ENCODE measurements at places on chromosomes 5 and 9.

DNA sequence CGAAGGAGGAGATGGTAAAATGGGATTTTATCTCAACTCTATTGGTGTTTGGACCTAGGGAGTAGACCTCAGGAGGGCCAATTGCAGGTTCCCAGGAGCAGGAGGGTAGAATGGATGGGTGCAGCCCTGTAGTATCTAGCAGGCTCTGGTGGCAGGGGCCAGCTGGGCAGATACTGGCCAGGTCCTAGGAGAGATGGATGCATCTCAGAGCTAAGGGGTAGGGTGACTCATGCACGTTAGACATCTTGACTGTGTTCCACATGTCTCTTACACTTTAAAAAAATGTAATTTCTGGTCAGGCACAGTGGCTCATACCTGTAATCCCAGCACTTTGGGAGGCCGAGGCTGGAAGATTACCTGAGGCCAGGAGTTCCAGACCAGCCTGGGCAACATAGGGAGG, 22.4 kb downstream of the PSD2 start:
- DNase-seq, result no peak

DNA sequence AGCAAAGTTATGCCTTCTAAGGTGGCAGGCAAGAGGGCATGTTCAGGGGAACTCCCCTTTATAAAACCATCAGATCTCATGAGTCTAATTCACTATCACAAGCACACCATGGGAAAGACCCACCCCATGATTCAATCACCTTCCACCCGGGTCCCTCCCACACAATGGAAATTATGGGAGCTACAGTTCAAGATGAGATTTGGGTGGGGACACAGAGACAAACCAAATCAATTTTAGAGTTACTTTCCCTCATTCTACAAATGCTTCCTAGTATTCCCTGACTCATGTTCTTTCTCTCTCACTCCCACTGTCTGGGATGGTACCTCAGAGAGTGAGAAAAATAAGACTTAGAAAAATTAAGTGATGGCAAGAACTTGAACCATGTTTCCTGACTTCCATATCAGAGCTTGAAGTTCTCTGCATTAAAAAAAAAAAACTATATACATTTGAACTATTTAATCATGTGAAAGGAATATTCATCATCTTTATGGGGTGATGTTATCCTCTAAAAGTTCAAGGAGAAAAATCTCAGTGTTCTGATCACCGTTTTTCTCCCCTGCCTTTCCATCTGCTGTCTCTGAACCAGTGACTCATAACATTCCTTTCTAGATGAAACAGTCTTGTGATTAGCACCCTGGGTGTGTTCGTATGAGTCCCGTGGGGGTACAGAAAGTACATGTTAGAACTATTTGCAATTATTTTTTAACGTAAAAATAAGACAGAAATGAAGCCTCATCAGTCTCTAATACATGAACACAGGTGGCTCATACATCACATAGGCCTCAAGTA, 282.9 kb downstream of the SLF1 start:
- no peak for DNase-seq

DNA sequence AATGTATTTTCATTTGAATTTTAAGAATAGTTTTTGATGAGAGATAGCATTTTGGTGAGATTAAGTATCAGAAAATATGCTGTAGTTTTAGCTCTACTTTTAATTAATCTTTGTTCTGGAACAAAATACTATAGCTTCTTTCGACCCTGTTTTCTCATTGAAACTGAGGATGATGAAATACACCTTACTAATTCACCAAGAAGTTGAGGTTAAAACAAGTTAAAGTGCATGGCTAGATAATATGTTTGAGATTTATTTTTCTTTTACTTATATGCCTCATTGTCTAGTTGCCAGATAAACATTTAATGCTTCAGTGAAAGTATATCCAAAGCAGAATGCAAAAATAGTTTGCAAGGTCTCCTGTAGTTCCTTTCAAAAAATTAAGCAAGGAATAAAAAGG, 140.1 kb upstream of the KCNN2 start:
- DNase-seq, result no peak

- no peak for DNase-seq
These were observed 28.7 kb downstream of the CAST start for GRCh38 chr5:96690861-96691260.

DNA sequence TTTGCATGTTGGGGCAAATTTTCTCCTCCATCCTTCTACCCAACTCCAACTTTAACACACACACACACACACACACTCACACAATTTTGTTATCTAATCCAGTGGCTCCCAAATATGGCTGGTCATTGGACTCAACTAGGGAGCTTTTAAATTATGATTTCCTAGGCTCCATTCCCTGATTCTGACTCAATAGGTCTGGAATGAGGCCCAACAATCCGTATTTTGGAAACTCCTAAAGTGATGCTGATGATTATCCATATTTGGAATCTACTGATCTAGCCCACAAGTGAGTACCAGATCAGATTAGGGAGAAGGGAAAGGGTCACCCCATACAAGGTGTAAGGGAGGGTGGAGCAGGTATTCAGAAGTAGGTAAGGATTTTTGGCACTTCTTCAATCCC, 309.7 kb downstream of the TLE1 start:
- no peak for DNase-seq

DNA sequence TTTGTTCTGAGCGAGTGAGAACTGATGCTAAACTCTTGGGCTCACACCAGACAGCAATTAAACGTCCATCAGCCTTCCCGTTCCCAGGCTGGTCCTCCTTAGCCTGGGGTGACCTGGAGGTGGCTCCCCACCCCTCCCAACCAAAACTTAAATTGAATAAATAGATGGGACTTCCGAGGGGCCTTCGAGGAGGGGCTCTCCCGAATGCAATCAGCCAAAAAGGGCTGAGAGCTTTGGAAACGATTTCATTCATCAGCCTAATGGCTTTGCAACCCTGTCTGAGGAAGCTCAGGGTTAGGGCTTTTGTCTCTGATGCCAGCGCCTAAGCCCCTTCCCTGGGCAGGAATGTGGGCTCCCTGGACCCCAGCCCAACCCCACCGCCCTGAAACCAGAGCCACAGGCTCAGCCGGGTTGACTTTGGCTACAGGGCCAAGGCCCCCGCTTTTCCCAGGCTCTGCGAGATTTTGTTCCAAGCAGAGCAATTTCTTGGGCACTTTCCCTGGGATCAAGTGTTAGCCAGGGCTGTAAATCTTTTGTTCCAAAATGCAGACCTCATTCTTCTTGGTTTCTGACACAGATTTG, 29.2 kb downstream of the LHX3 start:
- no peak for DNase-seq

DNA sequence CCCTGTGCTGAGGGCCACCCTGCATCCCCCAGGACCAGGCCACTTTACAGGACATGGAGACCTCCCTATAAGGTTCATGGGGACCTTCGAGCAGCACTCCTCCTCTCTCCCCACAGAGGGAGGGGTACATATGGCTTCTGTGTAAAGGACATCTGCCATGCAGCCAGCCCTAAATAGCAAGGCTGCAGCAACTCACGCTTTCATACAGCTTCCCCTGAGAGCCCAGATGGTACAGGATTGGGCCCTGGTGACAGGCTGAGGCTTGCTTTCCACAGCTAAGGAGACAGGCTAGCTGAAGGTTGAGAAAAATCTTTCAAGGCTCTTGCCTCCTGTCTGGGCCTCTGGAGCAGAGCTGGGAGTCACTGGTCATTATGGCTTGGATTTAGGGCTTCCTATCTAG, 147.0 kb upstream of the ZNF366 start:
- DNase-seq, result no peak

DNA sequence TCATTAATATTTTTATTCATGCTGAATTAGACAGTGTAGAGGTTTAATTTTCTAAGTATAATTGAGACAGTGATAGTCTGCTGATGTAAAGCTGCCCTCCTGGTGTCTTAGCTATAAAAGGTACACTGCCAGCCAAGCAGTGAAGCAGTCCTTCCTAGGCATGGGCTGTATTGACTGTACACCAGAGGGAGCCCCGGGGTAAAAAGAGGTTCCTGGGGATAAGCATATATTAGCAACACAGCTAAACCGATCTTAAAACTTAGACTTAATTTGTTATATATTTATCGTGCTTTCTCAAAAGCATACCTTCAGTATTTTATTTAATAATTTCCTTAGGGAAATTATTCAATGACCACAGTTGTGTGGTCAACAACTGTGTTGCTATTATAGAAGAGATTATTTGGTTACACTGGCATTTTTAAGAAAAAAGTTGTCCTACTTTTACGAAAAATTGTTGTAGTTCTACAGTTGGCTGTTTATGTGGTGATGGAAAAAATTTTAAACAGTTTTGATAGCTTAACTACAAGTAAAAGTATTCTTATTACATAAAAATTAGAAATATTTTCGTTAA, 68.8 kb downstream of the ELL2 start:
- no peak for DNase-seq

GRCh38 chr9:128818099-128818838, at the start of gene ENDOG:
TSS of gene ENDOG (plus strand) at chr9:128818500. CDS start at chr9:128818685, 185 bp downstream.
- DNase-seq, result peak; percentile 93

DNA sequence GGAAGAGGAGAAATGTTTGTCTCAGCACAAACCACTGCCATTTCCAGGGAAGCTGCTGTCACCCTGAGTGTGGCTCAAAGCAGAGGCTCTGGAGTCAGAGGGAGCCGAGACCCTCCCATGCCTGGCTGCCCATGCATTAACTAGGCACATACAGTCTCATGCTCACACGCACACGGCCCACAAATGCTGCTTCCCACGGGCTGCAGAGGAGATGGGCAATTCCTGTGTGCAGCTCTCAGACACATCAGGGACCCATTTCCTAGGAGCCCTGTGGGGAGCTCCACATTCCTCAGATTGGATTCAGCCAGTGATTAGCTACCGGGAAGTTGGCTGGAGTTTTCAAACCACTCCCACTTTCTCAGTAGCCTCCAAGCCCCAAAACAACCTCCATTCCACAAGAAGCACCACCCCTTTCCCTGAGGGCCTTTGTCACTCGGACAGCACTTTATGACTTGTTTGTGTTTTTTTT, 9.1 kb upstream of the PTGES start:
- no peak for DNase-seq

- no peak for DNase-seq
These were observed 69.8 kb downstream of the SLC46A2 start for GRCh38 chr9:112820881-112821280.

- DNase-seq, result no peak
These were observed 41.1 kb upstream of the ISOC1 start for GRCh38 chr5:129053438-129053837.

GRCh38 chr5:128681096-128681495, 143.1 kb upstream of the FBN2 start:
- DNase-seq, result no peak

DNA sequence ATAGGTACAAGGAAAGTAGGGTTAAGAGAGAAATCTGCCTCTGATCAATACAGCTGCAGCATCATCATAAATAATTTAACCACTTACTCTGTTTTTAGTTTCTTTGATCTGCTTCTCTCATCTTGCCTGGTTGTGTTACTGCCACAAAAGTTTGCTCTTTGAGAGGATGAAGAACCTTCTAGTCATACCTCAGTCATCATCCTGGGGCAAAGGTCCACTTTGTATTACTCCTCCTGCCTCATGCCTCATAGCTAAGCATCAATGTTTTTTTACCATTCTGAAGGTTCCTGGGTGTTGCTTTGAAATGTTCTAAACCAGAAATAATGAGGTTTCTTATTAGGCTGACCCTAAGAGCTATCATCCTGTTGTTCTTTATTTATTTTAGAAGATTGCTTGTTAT, 17.1 kb upstream of the TRIM36 start:
- no peak for DNase-seq

- no peak for DNase-seq
These were observed at the start of gene FBN2 for GRCh38 chr5:128538000-128538249. TSS of gene FBN2 (minus strand) at chr5:128538245. CDS start at chr5:128537603, 642 bp downstream.

- no peak for DNase-seq
These were observed 85.0 kb downstream of the LURAP1L start for GRCh38 chr9:12859704-12860251.

DNA sequence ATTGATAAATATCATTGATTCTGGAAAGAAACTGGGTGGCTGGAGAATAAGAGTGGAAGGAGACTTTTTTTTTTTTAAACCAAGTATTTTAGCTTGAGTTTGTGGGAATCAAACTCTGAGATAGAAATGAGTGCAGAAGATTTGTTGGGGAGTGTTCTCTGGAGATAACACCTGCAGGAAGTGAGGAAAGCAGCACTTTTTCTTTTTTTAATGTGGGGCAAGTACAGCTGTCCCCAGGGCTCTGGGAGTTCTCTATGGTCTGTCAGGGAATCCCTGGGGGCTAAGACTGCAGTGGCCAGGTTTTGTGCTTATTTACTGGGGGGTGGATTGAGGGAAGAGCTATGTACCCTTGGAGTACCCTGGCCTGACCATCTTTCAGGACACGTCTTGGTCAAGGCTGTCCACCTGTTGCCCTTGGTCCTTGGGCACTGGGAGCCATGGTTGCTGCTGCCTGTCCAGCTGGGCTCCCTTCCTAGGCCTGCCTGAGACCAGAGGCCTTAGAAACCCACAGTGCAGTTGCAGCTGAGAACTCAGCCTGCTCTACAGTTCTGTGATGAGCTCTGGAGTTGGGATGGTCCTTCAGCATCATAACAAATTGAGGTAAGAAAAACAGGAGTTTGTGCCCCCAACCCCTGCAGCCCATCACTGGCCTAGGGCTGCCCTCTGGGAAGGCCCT, 85.8 kb downstream of the PHAX start:
- no peak for DNase-seq

DNA sequence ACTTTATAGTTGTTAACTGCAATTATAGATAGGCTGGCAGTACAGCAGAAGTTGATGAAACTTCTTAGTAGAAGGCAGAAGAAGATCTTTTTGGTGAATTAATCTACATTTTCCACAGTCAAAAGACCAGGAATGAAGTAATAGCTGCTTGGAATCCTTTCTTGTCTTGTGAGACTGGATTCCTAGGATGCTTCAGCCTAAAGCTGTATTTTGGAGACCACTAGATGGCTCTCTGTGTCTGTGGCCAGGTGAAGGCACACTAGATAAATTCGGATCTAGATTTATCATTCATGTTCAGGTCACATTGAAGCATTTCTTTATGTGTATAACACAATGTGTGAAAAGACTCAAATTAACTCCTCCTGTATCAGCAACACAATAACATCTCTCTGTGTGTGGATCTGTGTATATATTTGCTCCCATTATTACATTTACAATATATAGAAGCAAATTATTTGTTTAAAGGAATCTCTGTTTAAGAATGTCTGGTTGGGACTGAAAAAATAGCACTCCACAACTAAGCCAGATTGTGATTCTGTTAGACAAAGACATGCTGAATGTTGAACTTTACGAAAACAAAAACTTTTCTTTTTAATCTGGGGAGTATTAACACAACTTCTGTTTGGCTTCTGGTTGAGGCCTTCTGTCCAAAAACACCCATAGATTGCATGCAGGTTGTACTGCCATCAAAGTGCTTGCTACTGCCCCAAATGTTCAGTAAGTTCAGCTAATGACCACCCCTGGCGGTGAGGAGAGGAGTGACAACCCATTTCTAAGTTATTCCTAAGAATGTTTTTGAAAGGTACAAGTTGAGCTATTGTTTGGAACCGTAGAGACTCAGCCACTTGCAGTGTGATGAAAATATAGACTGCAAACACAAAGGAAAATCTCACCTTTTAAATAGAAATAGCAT, 10.6 kb downstream of the GRIN3A start:
- DNase-seq, result no peak

DNA sequence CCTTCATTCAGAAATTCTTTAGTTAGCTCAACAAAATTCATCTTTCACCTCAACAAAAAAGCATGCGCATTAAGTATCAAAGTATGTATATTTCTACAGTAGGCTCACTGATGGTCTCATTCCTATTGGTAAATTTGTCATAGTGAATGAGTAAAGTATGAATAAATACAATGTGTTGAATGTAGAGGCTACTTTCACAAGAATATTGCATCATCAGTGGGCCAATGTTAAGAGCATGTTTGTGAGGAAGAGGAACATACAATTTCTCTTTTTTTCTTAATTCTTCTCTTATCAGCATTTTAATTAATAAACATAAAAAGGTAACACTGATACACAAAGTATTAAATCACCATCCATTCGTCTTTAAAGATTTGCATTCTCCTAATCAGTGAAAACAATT, 505.1 kb downstream of the CETN3 start:
- DNase-seq, result no peak

Measured in C1 segment of cervical spinal cord (tissue), 14 donors.